Activated CD4-positive, alpha-beta T cell treated with anti-CD3 and anti-CD28 coated beads, Interleukin-2, Interleukin-4, amounts not matched to agents 100 ng/mL and 50 ng/mL, durations not matched to agents 16 hours and 8 hours (primary cell): ENCODE measurements at places on chromosomes 4 and X.

DNA sequence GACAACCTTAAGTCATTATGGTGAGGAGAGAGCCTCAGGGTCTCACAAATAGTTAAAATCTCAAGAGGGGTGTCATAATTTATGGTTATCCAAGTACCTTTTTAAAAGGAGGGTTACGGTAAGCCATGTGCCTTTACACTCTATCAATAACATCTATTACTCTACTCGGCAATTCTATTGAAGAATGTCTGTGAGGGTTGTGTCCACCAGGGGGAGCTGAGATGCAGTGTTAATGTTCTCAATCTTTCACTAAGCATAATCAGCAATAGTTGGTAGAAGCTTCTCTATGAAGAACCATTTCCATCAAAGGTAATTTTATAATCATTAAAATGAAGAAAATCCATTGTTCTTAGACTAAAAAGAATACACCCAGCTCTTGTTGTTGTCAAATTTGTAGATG is 457.4 kb downstream of the CENPC start:
- peak; percentile 38 for DNase-seq

GRCh38 chr4:152577708-152578396 is 42.0 kb upstream of the FBXW7 start:
- no peak for DNase-seq

- DNase-seq: no peak
Observed at GRCh38 chrX:22758807-22759481, 240.8 kb upstream of the DDX53 start.

DNA sequence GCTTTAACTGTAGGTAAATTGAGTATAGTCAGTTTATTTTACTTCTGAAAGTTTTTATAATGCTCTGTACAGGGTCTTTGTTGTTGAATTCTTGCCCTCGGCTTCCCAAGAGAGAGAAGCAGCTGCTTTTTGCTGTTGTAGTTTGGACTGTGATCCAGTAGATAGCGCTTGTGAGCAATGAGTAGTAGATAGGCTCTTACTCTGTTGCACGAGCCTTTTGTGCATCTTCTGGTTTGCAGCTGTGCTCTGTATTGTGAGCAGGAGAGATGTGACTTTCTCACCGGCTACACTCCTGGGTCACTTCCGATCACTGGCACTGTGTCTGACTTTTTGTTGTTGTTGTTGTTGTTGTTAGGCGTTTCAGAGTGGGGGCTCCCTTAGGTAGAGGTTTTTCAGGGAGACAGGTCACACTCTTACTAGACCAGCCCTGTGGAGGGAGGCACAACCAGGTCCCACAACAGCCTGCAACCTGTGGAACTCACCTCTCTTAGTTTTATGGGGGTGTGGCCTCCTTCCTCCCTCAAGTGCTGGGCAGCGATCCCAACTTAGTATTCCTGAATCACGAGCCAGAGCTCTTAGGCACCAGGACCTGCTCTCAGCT is 822.1 kb upstream of the GALNTL6 start:
- peak; percentile 6 for DNase-seq

DNA sequence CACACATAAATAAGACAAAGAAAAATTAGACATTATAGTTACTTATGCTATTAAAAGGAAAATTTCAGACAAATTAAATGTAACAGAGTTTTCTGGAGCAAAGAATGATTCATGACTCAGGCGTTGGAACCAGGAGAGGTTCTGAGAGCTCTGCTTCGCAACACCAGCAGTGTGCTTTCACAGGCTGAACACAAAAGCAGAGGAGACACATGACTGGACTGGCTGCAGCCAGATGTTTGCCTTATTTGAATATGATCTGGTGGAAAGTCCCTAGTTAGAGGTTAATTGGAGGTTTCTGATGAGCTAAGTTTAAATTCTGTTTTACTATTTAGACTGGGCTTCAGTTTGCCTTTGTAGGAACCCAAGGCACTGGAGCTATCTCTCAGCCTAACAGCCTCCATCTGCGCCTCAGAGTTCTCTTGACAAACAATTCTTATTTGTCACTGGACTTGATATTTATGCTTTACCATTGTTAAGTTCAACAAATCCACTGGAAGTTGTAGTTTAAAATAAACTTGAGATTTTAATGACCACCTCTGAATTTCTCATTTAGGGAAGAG is 16.2 kb downstream of the BOD1L1 start:
- DNase-seq: peak; percentile 12

- DNase-seq: no peak
Observed at GRCh38 chrX:130075777-130076176, 34.5 kb downstream of the ELF4 start.

- DNase-seq: no peak
Observed at GRCh38 chr4:86657910-86658309, 63.8 kb downstream of the PTPN13 start.

DNA sequence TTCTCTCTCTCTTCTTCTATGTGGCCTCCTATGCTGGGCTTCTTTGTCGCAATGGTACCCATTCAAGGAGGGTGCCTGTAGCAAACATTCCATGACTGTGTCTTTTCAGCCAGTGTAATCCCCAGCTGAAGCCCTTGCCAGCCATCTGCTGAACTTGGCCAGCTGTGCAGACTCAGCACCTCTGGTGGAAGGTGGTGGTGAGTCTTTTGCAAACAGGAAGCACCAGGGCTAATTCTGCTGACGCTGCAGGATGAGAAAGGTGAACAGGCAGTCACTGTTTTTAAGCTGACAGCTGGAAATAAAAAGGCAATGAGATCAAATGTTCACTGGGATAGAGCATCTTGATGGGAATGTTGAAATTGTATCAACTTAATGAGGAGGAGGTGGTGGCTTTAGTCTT is 298.7 kb upstream of the CLNK start:
- DNase-seq: no peak

GRCh38 chr4:184096561-184097240 is 121.0 kb downstream of the ENPP6 start:
- DNase-seq: no peak

GRCh38 chrX:15405846-15406245 is 21.6 kb upstream of the VEGFD start:
- DNase-seq: no peak

DNA sequence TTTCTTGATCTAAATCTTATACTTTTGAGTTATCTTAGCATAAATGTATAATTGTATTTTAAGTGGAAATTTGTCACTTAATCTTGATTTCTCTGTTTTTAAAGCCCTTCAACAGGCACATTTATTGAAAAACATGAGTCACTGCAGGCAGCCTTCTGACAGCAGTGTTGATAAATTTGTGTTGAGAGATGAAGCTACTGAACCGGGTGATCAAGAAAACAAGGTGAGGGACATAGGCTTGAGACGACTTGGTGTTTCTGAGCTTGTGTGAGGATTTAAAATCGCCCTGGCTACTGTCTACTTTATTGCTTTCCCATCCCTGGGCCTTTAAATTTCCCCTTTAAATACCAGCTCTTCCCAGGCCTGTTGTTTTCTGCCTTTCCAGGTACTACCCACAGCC is 55.7 kb downstream of the HTT start:
- no peak for DNase-seq

- no peak for DNase-seq
Observed at GRCh38 chr4:116531870-116532269, 553.5 kb downstream of the TRAM1L1 start.

DNA sequence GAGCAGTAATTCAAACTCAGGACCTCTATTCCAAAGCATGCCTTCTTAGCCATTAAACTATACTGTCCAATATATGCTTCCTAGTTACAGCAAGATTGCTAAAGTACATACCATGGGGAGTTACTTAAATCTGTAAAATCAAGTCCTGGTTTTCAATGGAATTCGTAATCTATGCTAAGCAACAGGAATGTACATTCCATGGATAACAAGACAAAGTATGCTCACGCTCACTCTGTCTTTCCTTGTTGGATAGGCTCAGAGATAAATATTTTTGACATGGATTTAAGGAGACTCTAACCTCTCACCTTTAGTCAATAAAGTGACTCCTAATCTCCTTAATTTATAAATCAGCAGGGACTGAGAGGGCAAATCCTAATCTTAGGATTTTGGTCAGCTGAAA is 47.3 kb upstream of the STK26 start:
- DNase-seq: no peak

DNA sequence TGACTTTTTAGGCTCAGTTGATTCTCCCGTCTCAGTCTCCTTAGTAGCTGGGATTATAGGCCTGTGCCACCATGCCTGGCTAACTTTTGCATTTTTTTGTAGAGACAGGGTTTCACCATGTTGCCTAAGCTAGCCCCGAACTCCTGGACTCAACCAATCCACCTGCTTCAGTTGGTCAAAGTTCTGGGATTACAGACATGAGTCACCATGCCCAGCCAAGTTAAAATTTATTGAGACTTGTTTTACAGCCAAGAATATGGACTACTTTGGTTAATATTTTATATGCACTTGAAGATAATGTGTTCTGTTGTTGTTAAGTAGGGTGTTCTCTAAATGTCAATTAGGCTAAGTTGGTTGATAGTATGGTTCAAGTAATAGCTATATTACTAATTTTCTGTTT is 58.7 kb downstream of the CYTL1 start:
- DNase-seq: no peak

GRCh38 chrX:13983734-13984133 is 46.0 kb downstream of the GEMIN8 start:
- no peak for DNase-seq

DNA sequence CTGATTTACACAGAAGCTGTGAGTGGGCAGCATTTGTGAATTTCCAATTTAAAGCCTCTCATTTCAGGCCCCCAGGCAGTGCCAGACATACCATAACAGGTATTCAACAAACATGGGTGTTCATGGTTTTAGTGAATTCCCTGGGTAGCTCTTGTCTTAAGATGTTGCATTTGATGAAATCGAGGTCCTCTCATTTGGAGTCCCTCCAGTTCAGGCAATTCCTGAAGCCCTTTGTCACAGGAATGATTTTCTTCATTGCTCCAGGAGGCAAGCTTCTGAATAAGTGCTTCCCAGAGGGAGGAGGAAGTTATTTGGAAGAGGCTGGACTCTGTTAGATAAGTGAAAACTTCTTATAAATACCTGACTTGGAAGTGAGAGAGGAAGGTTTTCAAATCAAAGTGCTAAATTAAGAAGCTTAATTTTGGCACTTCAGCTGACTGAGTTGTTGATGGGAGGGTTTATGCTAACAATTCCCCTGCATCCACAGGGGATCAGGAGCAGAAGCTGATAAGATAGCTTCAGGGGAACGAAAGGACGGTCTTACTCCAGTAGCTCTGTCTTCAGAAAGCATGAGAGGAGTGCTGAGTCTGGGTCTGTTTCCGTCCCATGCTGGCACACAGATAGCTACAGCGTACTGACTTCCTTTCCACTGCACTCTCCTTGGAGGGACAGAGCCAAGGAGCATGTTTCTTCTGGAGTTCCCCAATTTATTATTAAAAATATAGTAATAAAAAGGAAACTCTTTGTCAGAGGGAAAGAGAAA is 543.1 kb downstream of the GBA3 start:
- no peak for DNase-seq

- DNase-seq: no peak
Observed at GRCh38 chrX:98338544-98338943, 1454.8 kb downstream of the RPA4 start.

GRCh38 chr4:61911313-61911756 is 711.2 kb downstream of the ADGRL3 start:
- DNase-seq: no peak

- no peak for DNase-seq
Observed at GRCh38 chrX:30302956-30303355, 6.2 kb downstream of the NR0B1 start.

- no peak for DNase-seq
Observed at GRCh38 chrX:40179283-40179682, 81.5 kb upstream of the BCOR start.

DNA sequence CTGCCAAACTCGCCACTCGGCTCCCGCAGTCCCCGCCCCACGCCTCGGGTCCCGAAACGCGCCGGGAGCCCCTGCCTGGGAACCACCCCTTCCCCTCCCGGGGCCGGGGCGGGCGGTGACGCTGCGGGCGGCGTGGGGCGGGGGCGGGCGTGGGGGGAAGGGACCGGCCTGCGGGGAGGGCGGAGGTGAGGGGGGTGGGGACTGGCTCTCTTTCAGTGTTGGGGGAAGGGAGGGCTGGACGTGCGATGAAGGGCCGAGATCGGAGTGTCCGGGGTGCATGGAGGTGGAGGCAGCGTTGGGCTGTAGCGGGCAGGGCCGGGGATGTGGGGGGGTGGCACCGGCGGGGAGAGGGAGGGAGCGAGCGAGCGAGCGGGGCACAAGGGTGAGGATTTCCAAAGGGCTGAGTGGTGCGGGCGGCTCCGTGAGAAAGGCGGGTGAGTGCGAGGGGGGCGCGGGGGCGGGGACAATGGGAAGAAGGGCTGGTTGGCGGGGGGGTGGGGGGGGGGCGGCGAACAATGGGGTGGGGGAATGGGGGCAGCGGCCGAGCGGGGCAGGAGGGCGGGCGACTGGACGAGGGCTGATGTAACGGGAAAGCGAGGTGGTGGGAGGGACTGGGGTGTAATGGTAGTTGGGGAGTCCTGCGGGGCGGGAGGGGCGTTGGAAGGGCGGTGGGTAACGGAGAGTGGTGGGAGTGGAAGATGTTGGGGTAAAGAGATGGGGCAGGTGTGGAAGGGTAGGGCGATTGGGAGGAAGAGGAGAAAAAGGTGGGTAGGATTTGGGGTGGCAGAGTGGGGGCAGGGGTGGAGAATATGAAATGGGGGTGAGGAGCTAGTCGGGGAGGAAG is 578 bp downstream of the DCUN1D4 start:
- no peak for DNase-seq

DNA sequence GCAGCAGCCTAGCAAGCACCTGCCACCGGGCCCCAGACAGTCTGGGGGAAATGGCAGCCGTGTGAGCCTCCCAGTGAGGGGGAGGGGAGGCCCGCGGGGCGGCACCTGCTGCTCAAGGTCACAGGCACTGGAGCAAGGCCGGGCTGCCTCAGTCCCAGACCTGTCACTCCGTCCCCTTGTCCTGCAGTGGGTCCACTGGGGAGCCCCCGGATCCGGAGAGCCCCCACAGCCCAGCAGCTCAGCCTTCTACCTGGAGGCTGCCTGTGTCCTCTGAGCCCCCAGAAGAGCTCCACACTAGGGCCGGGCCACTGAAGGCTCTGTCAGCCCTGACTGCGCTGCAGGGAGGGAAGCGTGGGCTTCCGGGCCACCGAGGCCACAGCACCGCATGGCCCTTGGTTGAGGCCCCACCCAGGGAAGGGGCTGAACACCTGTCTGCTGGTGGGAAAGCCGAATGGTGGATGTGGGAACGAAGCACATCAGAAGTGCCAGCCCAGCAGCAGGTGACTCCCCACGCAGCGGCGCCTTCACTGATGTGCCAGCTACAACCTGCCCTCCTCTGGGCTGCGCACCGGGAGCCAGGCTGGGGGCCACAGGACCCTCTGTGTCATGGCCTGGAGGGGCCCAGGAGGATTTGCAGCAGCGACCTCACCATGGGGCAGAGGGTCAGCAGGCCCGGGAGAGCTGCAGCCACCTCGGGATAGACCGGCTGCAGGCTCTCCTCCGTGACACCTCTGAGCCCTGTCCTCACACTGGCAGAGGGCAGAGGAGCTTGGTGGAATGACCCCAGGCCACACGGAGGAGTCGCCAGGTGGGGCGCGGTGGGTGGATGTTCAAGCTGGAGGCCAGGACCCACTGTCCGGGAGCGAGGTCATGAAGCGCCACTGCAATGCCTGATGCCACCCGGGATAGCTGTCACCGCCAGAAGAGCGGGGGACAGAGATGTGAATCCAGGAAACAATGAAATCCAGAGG is 35.0 kb upstream of the MXD4 start:
- DNase-seq: no peak

- no peak for DNase-seq
Observed at GRCh38 chrX:69388526-69388925, 115.6 kb upstream of the NALF2 start.

GRCh38 chrX:131778269-131779218 is 234.7 kb downstream of the OR13H1 start:
- peak; percentile 87 for DNase-seq
